ENCODE measurements at places on chromosomes 11 and 22.
A peak's percentile ranks its signal among the peaks of the same experiment; 100 is the strongest.

- DNase-seq = no peak
These were observed 504.7 kb upstream of the ARHGAP42 start for GRCh38 chr11:100182350-100182749.

- no peak for DNase-seq
These were observed 194.3 kb upstream of the MTNR1B start for GRCh38 chr11:92775003-92775676.

DNA sequence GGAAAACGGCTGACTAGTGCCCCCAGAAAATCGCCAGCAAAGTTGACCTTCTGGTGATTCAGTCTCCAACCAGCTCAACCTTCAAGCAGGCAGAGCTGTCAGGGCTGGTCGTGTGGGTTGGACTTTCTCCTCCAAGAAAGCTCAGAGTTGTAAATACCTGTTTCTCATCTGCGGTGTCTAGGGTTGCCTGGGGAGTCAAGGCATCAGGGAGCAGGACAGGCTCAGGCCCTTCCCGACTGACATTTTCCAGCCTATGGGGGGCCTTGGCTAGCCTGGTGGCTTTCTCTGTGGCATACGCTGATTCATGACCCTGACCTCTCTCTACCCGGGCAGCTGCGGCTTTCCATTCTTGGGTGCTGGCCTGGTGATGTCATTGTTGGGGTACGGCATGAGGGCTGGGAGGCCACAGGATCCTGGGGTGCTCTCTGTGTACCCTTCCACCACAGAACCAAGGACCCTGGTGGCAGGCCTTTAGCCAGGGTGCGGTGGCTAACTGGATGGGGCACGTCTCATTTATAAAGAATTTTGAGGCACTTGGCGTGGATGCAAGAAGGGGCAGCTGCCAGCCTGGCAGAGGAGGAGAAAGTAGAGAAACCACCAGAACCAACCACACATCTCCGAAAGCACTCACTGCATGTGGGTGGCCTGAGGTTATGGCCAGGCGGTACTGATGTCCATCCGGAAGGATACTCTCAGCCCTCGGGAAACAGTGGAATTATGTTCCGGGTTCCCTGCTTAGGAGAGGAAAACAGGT is 64.9 kb downstream of the BCR start:
- DNase-seq = no peak

- DNase-seq = peak; percentile 83
These were observed 4.5 kb upstream of the TIMP3 start for GRCh38 chr22:32796865-32797573.

GRCh38 chr11:77879218-77879617 is 58.3 kb downstream of the AAMDC start:
- DNase-seq = no peak

DNA sequence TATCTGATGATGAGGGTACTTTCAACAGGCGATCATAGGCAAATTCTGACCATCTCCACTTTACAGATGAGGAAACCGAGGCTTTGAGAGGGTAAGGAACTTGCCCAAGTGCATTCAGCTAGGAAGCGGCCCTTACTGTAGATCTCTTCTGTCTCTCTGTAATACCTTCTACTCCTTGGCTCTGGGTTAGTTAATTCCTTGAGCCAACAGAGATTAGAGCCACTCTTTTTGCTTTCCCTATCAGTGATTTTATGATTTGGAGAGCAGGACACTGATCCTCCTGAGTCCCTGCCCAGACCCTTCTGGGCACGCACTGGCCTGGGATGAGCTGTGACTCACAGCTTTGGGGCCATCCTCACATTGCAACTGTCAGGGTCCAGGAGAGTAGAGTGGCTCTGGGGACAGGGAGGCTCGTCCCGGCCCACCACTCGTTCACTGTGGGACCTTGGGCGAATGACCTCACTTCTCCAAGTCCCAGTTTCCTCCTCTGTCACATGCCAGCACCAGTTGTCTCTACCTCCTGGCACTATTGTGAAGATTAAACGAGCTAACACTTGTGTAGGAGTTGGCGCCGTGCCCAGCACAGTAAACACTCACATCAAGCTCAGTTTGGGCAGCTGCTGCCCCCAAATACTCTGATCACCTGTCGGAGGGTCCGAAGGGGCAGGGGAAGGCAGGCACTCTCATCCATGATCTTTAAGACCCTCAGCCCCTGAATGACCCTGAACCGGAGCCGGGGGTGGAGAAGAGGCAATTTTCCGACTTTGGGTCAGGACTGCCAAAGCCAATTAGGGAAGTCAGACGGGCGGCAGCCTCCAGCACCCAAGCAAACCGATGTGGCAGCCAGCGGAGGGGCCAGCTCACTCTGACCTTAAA is 235.0 kb downstream of the MIAT start:
- DNase-seq = peak; percentile 34

DNA sequence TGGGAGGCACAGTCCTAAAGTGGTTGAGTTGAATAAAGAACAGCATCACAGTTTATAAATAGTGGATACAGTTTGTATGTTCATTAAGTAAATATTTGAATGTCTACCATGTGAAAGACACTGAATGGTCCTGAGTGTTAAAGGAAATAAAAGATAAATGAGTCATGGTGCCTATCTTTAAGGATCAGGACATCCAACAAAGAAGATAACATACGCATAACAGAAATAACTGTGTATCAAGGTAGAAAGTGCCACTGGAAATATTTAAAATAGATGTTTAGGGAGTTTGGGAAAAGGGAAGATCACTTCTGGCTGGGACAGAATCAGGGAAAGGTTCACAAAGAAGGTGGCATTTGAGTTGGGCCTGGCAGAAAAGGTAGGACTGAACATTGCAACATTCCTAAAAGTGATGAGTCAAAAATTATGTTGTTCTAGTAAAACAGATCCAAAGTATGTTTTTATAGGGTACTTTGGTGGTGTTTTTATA is 41.5 kb downstream of the CSTPP1 start:
- DNase-seq = no peak

- DNase-seq = peak; percentile 81
These were observed 146.7 kb downstream of the CTTN start for GRCh38 chr11:70544774-70545609.

- DNase-seq = no peak
These were observed 1018.6 kb downstream of the TBC1D22A start for GRCh38 chr22:47781024-47781423.

DNA sequence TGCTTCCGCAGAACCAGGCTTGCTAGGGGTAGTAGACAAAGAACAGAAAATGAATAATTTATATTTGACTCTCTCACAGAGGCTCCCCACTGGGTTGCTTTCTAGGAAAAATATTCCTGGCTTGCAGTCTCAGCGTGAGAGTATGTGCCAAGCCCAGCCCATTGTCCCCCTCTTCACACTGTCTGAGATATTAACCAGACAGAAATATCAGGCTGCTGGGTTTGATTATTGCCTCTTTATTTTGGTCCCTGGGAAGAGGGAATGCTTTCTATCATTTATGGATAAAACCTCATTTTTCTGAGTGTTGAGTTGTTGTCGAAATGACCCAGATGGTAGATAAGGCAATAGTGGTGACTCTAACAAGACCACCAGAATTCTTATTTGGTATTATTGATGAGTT is 367.9 kb downstream of the METTL15 start:
- DNase-seq = no peak

GRCh38 chr22:42967933-42968332 is 47.0 kb downstream of the PACSIN2 start:
- peak; percentile 73 for DNase-seq

DNA sequence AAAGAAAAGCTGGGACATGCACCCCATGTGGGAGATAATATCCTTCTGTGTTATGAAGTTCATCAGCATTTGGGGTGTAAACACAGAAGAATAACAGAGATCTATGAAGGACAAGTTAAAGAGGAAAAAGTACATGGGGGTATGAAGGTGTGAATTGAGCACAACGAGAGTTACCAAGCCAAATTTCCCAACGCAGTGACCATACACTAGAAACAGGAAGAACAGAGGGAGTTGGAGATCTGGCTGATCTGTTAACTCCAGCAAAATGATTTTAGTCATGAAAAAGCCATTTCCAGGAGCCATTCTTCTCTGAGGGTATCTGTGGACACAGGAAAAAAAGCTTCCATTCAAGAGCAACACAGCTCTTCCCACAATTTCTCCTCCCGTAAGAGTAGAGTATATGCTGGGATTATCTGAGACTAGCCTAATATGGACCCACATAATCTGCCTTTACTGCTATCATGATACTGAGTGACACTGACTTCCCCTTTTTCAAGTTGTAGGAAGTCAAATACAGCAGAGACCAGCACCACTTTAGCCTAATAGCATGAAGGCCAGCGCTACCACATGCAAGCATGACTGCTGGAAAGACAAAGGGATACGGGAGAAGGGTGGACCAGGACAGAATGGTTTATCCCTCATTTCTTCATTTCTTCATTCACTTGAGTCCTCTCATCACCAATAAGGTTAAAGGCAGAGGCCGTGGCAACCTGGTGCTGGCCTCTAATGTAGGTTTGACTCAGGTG is 19.6 kb upstream of the OR8D2 start:
- no peak for DNase-seq

DNA sequence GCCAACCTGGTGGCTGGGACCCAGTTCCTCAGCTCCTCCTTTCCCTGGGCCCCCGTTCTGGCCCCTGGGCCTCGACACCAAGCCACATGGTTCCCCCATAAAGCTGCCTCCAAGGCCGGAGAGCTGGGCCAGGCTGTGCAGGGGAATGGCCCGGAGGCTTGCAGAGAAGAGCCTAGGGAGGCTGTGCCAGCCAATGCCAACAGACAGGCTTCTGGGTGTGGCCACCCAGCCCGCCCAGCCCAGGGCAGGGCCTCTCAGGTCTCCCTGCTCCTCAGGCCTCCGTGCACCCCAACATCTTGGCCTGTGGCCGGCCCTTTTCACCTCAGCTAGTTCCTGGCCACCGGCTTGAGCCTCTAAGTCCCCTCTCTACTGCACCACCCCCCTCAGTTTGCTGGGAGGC is 17.4 kb upstream of the FLRT1 start:
- no peak for DNase-seq

DNA sequence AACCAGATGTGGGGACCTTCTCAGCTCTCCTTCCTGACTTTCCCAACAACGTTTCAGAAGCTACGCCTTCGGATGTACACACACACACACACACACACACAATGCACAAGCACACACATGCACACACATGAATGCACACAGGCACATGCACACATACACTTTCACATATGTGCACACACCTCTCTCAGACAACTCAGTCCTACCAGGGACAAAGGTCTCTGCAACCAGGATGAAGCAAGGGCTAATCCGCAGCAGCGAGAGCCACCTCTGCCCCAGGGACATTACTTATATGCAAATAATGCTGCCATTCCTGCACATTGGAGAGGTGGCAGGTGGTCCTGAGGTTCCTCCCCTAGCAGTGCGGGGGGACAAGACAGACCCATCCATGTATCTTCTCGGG is 27.4 kb upstream of the LINC01488 start:
- no peak for DNase-seq

DNA sequence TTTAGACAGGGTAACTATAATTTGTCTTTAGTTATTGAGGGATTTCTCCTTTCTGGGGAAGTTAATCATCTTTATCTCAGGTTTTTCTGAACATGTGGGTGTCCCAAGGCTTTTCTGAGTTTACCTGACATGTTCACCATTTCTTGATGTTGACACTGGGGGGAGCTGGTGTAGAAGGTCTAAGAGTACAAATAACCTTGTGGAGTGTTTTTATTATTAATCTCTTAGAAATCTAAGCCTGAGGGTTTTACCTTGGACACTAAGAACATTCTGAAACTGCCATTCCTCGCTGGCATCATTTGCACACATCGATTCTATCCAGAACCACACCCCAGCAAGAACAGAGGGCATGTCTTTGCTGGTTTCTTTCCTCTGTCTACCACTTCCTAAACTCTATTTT is 15.6 kb upstream of the C11orf91 start:
- DNase-seq = peak; percentile 48

GRCh38 chr11:48193876-48194275 is 22.7 kb upstream of the OR4B1 start:
- peak; percentile 54 for DNase-seq

GRCh38 chr11:35066783-35067423 is 72.1 kb upstream of the CD44 start:
- DNase-seq = no peak

DNA sequence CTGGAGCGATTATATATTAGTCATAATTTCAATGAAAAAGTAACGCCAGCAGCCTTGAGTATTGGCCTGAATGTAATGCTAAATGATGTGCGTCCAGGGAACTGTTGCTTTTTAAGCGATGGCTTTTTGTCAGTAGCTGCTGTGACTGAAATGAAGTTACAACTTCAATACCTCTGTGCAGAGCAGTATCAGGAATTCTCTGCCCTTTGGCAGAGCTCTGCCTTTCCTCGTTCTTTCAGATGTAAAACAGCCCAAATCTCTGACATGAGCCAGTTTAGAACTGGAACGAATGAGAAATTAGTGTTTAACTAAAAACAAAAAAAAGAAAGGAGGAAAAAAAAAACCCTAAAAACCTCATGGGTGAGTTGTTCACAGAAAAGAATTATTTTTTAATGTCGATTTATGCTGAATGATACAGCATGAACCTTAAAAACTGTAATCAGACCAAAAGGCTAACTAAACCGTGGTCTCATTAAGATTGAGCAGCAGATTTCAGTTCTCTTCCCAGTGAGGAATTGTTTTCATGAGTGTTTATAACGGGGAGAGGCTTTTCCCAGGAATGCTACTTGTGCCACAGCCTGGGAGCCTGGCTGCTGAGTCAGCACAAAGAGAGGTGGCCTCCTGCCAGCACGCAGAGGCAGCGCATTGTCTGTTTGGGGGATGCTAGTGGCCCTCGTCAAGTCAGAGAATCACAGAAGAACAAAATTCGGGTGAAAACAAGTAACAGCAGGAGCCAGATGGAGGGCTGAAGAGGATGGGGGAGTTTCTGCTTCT is 146.2 kb upstream of the RASSF10 start:
- peak; percentile 90 for DNase-seq

GRCh38 chr11:32012049-32012448 is 78.8 kb upstream of the RCN1 start:
- no peak for DNase-seq

GRCh38 chr11:107265591-107266121 is 192.0 kb downstream of the CWF19L2 start:
- DNase-seq = no peak

DNA sequence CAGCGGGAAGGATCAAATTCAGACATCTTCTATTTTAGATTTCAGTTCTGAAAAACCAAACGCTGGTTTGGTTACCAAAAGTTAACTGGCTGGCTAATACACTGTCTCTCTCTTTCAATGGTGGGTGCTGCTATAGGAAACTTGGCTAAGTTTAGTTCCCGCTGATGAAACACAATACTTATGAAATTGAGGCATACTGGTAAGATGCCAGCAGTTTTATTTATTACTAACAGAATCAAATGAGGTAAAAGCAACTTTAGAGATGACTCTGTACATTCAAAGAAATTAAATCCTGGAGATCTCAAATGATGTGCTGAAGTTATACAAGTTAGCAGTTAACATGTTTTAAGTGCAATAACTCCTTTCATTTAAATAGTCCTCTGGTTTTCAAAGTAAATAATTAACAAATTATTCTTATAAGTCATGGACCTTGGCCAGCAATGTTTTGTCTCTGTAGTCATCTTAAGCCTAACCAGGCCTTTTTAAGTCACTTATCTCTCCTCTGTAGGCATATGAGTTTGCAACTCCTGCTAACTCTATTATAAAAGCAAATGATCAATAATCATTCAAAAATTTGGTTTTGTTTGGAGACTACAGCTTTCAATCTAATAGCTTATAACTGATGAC is 54.8 kb downstream of the PAK1 start:
- no peak for DNase-seq

Data from AG08395 (cell line).